HT-29 (cell line): ENCODE measurements at places on chromosomes 13 and 19.

- DNase-seq: peak; percentile 19
These were observed 61.1 kb downstream of the ZNF431 start for GRCh38 chr19:21202865-21203494.

DNA sequence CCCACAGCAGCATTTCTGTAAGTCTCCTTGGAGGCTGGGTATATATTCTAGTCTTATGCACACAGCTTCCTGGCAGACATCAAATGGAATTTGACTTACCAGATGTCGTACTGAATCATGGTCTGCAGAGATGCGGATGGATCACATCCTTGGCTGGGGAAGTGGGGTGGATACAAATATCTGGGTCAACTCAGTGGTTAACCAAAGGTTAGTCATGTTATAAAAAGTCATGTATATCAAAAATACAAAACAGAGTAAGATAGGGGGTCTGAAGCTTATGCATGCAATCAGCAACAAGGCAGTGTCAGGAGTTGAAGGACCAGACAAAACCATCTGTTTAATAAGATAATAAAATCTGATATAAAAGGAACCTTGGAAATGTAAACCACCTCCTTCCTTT, 61.9 kb downstream of the WASF3 start:
- no peak for DNase-seq

GRCh38 chr13:113152984-113153809, 5.3 kb upstream of the PROZ start:
- no peak for DNase-seq

GRCh38 chr19:33627962-33628839, 6.4 kb downstream of the CHST8 start:
- DNase-seq: no peak

- DNase-seq: no peak
These were observed 1210.1 kb upstream of the SPRY2 start for GRCh38 chr13:81551036-81551435.

DNA sequence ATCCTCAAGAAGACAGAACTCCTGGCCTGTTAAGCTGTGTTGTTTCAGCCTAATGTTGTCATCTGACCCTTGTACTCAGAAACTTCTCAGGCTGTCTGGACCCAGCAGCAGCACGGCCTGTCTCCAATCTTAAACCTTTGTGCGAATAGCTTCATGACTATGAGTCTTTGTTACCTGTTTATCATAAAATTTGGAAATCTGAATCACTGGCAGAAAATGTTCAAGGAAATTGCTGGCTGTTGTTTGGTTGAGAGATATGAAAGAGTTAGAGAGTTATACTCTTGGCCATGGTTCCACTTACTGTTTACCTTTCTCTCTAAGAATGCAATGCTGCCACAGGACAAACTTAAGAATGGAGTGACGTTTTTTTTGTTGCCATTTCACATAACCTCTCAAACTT, 59.6 kb downstream of the EFNB2 start:
- DNase-seq: peak; percentile 83

DNA sequence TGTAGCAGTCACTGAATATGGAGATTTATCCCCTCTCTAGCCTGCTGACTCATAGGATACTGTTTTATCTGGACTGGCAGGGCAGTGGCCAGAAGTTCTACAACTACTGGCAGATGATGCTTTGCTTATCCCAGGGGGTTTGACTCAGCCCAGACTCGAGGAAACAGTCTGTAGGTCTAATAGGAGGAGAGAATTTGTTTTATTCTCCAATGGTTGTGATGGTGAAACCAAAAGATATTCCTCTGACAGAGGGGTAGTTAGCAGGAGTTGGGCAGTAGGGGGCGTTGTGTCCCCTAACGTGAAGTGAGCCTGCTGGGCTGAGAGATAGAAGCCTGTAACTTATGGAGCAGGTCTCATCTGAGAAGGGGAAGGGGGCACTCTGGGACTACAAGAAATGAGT, 74.9 kb downstream of the WTIP start:
- peak; percentile 60 for DNase-seq

GRCh38 chr19:19485161-19485997, 30.0 kb downstream of the TSSK6 start:
- no peak for DNase-seq

DNA sequence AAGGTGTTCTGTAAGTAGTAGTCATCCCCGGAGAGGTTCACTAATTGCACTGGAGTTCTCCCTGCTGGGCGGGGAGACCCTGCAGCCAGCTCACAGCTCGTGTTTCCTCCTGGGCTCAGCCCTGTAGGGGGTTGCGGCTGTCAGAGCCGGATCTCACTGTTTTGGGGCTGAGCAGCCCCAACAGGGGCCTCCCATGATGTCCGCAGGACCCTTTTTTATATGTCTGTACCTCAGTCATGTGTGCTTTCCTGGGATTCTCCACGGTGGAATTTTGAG, 130.2 kb upstream of the MCF2L start:
- DNase-seq: no peak

GRCh38 chr13:51589793-51590192, 5.5 kb downstream of the WDFY2 start:
- no peak for DNase-seq

- DNase-seq: no peak
These were observed 10.0 kb downstream of the SYMPK start for GRCh38 chr19:45852983-45853382.

- no peak for DNase-seq
These were observed 8.0 kb upstream of the ZNF443 start for GRCh38 chr19:12448808-12449207.

GRCh38 chr13:20998649-20999415, 62.6 kb downstream of the LATS2 start:
- no peak for DNase-seq

DNA sequence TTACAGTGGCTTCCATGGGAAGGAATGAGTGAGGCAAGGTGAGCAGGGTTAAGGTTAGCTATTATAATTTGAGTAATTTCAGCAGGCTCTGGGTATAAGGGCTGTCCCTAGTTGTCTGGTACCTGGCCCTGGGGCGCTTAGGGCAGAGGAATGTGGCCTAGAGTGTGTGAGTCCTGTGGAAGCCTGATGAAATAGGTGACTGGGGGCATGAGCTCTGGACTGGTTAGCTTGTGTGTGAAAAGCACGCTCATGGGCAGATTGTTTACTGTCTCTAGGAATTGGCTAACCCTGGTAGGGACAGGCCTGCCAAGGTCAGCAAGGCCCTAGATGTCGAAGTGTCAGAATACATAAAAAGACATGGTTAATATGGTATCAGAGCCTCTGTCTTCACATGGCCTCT, 42.5 kb downstream of the SPRYD7 start:
- no peak for DNase-seq

DNA sequence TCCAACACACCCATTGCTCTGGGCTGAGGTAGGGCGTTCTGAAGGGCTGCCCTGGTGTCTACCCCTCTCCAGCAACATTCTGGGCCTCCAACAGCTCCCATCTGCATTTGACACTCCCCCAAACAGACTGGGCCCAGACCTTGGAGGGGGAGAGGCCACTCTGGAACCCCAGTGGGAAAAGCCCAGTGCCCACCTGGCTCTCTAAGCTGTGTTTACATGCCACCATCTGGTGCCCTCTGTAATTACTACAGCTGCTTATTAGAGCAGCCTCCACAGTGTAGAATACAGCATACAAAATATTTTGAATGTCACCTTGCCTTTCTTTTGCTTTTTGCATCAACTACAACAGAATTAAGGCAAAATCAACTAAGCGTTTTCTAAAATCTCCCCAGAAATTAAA, 35.8 kb upstream of the TM9SF2 start:
- no peak for DNase-seq

DNA sequence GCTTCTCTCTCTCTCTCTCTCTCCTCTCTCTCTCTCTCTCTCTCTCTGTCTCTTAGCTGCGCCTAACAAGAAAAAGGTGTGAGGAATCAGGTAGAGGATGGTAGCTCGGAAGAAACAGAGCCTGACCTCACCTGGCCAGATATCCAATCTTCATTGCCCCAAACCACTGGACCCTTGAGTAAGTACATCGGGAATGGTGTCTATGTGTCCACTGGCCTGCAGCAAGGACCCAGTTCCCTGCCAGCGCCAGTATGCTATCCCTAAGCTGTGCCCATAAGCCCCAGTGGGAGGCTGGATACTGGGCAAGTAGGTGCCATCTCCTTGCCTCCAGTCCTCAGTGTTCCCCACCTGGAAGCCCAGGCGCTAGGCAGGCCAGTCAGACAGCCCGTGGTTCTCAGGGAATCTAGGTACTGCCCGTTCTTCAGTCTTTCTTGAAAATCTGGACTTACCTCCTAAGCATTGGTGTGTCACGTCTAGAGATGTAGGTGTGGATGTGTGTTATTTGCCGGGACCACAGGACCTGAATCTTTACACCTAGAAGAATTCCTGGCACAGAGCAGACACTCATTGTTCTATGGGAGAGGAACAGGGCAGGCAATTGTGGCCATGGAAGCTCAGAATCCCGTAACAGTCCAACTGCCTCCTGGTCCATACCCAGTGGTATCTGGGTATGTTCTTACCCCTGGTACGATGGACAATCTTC, 7.3 kb downstream of the URAD start:
- DNase-seq: no peak

- no peak for DNase-seq
These were observed 123.3 kb downstream of the VWA8 start for GRCh38 chr13:41837629-41838028.

DNA sequence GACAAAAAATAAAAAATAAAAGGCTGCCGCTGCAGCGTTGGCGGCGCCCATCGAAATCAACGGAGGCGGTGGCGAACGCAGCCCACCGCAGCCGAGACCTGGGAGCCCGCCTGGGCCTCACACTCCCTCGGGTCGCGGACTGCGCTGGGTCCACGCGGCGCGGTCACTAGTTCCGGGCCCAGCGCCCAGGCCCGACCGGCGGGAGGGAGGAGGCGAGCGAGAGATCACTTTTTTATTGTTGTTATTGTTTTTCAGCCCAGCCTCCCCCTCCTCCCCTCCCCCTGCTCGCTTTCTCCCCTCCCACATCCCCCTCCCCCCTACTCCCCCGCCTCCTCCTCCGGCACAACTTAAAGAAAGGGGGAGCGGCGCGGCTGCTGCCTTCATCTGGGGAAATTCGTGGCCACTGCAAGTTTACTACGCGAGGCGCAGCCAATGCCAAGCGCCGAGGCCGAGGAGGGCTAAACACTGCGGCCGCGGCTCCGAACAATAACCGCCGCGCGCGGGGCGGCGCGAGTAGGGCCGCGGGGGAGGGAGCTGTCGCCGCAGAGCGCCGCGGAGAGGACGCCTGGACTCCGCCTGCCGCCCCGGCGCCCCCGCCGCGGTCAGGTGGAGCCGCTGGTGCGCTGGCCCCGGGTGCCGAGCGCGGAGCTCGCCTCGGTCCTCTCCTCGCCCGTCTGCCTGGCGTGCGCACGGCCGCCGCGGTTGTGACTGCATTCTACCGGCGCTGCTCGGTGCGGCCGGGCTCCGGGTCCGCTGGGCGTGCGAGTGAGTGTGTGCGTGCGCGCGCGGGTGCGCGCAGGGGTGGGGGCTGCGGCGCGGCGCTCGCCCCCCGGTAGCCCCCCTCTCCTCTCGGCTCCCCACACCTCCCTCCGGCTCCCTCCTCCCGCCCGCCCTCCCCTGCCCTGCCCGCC, 505 bp upstream of the ZIC2 start:
- DNase-seq: peak; percentile 49

DNA sequence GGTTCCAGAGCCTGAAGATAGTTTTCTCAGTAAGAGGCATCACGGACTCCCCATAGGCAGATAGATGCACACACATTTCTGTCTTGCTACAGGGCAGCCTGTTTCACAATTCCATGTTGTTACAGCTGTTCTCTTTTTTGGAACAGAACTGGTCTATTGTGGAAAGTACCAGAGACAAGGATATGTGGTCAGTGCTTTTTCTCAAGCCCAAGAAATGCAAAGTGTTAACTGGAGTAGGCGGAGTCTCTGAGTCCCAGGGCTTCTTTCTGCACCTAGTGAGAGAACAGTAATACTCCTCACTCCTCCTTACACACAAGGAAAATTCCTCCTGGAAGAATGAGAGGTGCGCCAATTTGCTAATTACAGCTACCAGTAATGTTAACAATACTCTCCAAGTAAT, 141.6 kb upstream of the ARGLU1 start:
- DNase-seq: no peak

GRCh38 chr13:63554157-63554556, 2138.5 kb upstream of the PCDH20 start:
- no peak for DNase-seq

GRCh38 chr19:48997972-48998371, 4.3 kb downstream of the RUVBL2 start:
- DNase-seq: peak; percentile 87

DNA sequence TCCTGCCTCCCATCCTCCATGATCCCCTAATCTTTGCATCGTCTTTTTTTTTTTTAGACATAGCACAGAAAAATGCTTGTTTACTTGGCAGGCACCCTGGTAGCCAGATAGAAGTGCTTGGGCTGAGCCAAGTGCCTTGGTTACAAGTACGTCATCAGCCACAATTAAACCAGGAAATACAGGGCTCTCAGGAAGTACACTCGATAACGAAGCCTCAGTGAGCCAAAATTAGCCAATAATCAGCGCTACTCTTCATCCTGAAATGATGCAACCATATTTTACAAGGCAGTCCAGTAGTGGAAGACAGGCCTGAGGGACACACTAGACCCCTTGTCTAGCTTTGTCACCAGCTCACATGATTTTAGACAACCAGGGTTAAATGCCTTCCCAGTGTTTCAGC, 194.0 kb upstream of the NBEA start:
- DNase-seq: peak; percentile 88

DNA sequence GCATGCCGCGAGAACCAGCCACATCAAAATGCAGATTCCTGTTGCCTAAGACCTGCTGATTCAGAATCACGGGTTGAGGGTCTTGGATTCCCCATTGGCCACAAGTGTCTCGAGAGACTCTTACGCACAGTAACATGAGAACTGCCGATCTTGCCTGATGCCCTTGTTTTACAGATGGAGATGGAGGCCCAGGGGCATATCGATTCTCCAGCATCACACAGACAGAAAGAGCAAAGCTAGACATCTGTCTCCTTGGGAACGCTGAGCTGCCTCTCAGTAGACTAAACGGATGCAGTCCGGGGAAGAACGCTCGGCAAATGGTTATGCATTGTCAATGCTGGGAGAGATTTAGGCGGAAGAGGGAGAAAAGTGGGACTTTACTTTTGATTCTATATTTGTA, 5.4 kb downstream of the NLRP12 start:
- DNase-seq: no peak

- peak; percentile 38 for DNase-seq
These were observed 22.9 kb downstream of the TLE2 start for GRCh38 chr19:3006075-3006767.

GRCh38 chr19:32388393-32388855, 17.1 kb upstream of the DPY19L3 start:
- no peak for DNase-seq

- DNase-seq: peak; percentile 40
These were observed 324.3 kb downstream of the ZNF536 start for GRCh38 chr19:30696514-30696913.

DNA sequence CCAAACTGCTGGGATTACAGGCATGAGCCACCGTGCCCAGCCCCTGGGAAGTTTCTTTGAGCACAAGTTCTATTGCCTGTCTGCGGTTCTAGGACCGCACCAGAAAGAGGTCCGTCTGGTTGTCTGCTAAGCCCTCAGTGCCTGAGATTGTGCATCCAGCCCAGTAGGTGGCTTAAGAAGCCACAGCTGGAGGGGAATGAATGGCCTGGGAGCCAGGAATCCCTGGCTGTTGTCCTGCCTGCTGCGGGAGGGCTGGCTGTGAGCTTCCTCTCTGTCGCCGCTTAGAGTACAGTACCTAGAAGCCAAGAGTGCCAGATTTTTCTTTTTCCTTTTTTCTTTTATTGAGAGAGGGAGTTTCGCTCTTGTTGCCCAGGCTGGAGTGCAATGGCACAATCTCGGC, 4.2 kb upstream of the TYK2 start:
- DNase-seq: no peak
